ENCODE measurements at places on chromosomes 2 and 18. TPM values are rescaled to one million over a fixed set of nuclear protein-coding genes. Genes with fewer than 3 reads are reported as not detected.

The MDH1B gene
- 0.33 TPM for total RNA-seq

The RAD51AP2 gene
- not detected for total RNA-seq

The DLX1 gene
- total RNA-seq, result 1.6 TPM

The CAVIN2 gene
- total RNA-seq, result 26.8 TPM

The ACTG2 gene
- total RNA-seq, result 32.7 TPM

The CRYGD gene
- not detected for total RNA-seq

The MAPK4 gene
- total RNA-seq, result under 0.01 TPM

The SERPINB4 gene
- total RNA-seq, result not detected

The IHH gene
- not detected for total RNA-seq

The CCDC85A gene
- total RNA-seq, result 0.13 TPM

The CSRNP3 gene
- 1.4 TPM for total RNA-seq

The RESP18 gene
- not detected for total RNA-seq

The RNF152 gene
- total RNA-seq, result 36.8 TPM

The EFHD1 gene
- total RNA-seq, result 2.7 TPM

The NTSR2 gene
- not detected for total RNA-seq

The TMEM37 gene
- not detected for total RNA-seq

The CNGA3 gene
- total RNA-seq, result not detected

The RAPGEF4 gene
- 5.0 TPM for total RNA-seq

The NEDD4L gene
- total RNA-seq, result 8.8 TPM

The PLGLB1 gene
- 0.40 TPM for total RNA-seq

The CTLA4 gene
- total RNA-seq, result not detected

Data from smooth muscle cell of the pulmonary artery (primary cell).